ENCODE measurements at places on chromosomes 3 and 15. TPM values are rescaled to one million over a fixed set of nuclear protein-coding genes. Genes with fewer than 3 reads are reported as not detected.

DNA sequence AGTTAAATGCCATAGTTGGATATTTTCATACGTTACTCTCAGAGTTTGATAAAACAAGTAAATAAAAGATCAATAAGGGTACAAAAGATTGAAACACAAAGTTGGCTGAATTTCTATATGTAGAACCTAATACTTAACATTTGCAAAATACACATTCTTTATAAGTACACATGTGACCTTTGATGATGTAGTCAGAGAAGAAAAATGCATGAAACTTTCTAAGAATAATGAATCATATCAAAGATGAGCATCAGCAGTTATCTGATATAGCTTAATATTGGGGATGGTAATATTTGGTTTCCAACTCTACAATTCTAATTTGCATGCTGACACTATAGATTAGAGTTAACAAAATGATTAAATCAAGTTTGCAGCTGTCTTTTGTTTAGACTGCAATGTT is 188.0 kb upstream of the TGFBR2 start:
- DNase-seq = no peak

The EPHB3 gene
- 3.6 TPM for total RNA-seq

- no peak for DNase-seq
Observed at GRCh38 chr3:180316321-180316720, 279.6 kb upstream of the PEX5L start.

The BFSP2 gene
- total RNA-seq = not detected

DNA sequence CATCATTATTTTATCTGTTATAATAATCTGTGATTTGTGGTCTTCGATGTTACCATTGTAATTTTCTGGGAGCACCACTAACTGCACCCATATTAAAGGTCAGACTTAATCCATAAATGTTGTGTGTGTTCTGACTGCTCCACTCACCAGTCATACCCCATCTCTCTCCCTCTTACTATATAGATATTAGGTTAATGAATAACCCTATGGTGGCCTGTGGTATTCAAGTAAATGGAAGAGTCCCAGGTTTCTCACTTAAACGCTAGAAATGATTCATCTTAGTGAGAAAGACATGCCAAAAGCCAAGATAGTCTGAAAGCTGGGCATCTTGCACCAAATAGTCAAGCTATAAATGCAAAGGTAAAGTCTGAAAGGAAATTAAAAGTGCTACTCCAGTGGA is 1358.5 kb downstream of the ROBO2 start:
- no peak for DNase-seq

The MST1R gene
- 1.2 TPM for total RNA-seq

The C3orf70 gene
- total RNA-seq = 2.2 TPM
